MCF 10A (cell line): ENCODE measurements at places on chromosomes 12 and 14.

GRCh38 chr12:19032826-19033225 is 96.7 kb upstream of the PLEKHA5 start:
- H3K27ac ChIP-seq, result no peak overlapping the region
- no peak for DNase-seq
- H3K4me1 ChIP-seq, result peaks cover 29% of the 10 kb centered on the region
- no peaks in the 10 kb centered on the region for H3K27me3 ChIP-seq
- peaks cover 4% of the 10 kb centered on the region for H3K36me3 ChIP-seq

DNA sequence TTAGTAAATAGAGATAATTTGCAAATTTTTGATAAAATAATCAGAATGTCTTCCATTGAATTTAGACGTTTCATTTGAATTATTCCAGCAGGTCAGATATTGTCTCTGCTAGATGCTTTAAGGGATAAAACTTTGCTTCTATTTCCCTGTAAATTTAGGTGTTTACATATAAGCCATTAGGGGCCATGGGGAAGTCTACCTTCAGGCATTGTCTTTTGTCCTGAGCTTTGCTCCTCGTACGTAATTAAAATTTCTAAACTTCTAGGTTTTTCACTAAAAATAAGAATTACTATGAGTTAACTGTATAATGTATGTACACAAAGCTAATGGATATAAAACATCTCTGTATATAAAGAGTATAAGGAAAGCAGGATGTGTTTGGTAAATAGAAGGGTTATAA is 24.1 kb upstream of the CD69 start:
- H3K27me3 ChIP-seq, result peaks cover 51% of the 10 kb centered on the region
- H3K4me3 ChIP-seq, result no peak overlapping the region
- no peak for DNase-seq
- no peak overlapping the region for H3K27ac ChIP-seq
- H3K36me3 ChIP-seq, result no peaks in the 10 kb centered on the region

- no peak overlapping the region for H3K4me3 ChIP-seq
- no peak overlapping the region for H3K27ac ChIP-seq
- H3K4me1 ChIP-seq, result no peaks in the 10 kb centered on the region
- no peak for DNase-seq
Measured at GRCh38 chr14:24944800-24945199, 105.1 kb downstream of the STXBP6 start.

DNA sequence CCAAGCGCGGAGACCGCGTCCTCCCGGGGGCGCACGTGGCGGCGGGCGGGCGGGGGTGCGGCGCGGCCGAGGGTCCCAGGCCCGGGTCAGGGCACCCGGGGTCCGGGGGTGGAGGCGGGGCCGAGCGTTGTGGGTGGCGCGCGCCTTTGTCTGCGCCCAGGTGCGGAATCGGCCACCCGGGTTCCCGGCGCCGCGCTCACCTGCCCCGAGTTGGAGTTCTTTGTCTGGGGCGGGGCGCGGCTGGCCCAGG is 50.1 kb downstream of the LRCOL1 start:
- peaks cover 13% of the 10 kb centered on the region for H3K36me3 ChIP-seq
- DNase-seq, result no peak

DNA sequence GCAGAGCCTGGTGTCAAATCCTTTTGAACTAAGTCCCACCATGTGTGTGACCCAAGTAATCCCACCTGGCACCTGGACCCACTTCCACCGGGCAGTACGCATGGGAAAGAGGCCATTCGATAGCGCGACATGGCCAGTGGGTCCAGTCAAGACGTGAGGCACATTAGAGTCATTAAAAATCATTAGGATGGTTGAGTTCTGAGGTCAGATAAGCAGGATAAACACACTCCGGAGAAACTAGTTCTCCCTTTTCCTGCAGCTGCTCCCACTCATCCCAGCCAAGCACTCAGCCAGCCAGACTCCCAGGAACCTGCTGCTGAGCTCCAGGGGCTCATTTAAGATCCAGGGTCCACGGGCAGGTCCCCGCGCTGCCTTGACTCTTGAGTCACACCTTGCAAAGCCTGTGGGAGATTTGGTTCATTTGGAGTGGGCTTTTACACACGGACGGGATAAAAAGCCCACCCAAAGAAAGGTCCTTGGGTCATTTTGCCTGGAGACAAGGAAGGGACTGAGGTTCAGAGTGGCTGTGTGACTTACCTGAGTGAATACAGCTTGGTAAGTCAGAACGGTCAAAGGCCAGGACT is 313.9 kb downstream of the BCL11B start:
- no peak for DNase-seq
- H3K4me1 ChIP-seq, result peaks cover 44% of the 10 kb centered on the region
- no peak overlapping the region for H3K27ac ChIP-seq
- H3K36me3 ChIP-seq, result no peaks in the 10 kb centered on the region

GRCh38 chr12:52181746-52182145 is 10.1 kb downstream of the KRT80 start:
- H3K27me3 ChIP-seq, result no peaks in the 10 kb centered on the region
- H3K4me3 ChIP-seq, result no peak overlapping the region
- H3K4me1 ChIP-seq, result peaks cover 56% of the 10 kb centered on the region
- DNase-seq, result peak; percentile 84
- no peaks in the 10 kb centered on the region for H3K36me3 ChIP-seq
- no peak overlapping the region for H3K27ac ChIP-seq

GRCh38 chr14:71521238-71522135 is 410.7 kb upstream of the RGS6 start:
- no peaks in the 10 kb centered on the region for H3K27me3 ChIP-seq
- H3K4me1 ChIP-seq, result peaks cover 12% of the 10 kb centered on the region
- H3K27ac ChIP-seq, result no peak overlapping the region
- no peak overlapping the region for H3K4me3 ChIP-seq
- H3K36me3 ChIP-seq, result no peaks in the 10 kb centered on the region
- DNase-seq, result no peak

GRCh38 chr12:19739195-19739776 is 300.0 kb downstream of the AEBP2 start:
- DNase-seq, result peak; percentile 75
- no peaks in the 10 kb centered on the region for H3K36me3 ChIP-seq
- H3K27ac ChIP-seq, result no peak overlapping the region
- H3K27me3 ChIP-seq, result peaks cover 22% of the 10 kb centered on the region
- no peaks in the 10 kb centered on the region for H3K4me1 ChIP-seq

GRCh38 chr12:48092611-48093010 is 13.3 kb downstream of the SENP1 start:
- no peaks in the 10 kb centered on the region for H3K27me3 ChIP-seq
- H3K27ac ChIP-seq, result no peak overlapping the region
- peaks cover 57% of the 10 kb centered on the region for H3K36me3 ChIP-seq
- no peaks in the 10 kb centered on the region for H3K4me1 ChIP-seq

- peak within 1 kb of the TSS; percentile 80 for H3K27ac ChIP-seq
- H3K4me3 ChIP-seq, result peak within 1 kb of the TSS; percentile 91
- H3K4me1 ChIP-seq, result no peaks in the 10 kb centered on the region
- peak; percentile 89 for DNase-seq
- H3K36me3 ChIP-seq, result peaks cover 4% of the 10 kb centered on the region
- H3K27me3 ChIP-seq, result no peaks in the 10 kb centered on the region
Measured at GRCh38 chr14:60723907-60724618, at the start of gene SIX4. TSS of gene SIX4 (minus strand) at chr14:60724351. CDS start at chr14:60724074, 277 bp downstream.

DNA sequence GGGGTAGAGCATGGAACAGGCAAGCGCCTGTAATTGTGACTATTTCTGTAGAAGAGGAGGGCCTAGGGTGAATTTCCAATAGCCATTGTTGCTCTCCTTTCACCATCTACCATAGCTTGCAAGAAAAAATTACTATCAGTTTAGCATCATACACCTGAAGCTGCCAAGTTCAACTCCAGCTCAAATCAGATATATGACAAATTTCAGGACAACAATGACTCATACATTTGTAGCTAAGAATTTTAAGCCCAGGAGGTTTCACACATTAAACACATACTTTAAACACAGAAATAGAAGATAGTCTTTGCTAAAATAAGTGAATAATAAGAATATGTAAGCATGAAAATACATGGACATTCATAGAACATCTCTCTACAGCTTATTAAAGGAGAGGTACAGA is 17.6 kb upstream of the G2E3 start:
- H3K27me3 ChIP-seq, result peaks cover 10% of the 10 kb centered on the region
- no peak overlapping the region for H3K27ac ChIP-seq
- H3K36me3 ChIP-seq, result no peaks in the 10 kb centered on the region
- no peaks in the 10 kb centered on the region for H3K4me1 ChIP-seq
